ENCODE measurements at places on chromosomes 2 and 18.

GRCh38 chr18:79790996-79791972 is 6.5 kb upstream of the KCNG2 start:
- peaks cover 4% of the 10 kb centered on the region for H3K36me3 ChIP-seq
- no peak for DNase-seq
- H3K27ac ChIP-seq, result no peak overlapping the region
- H3K4me3 ChIP-seq, result no peak overlapping the region
- peaks cover 32% of the 10 kb centered on the region for H3K27me3 ChIP-seq

GRCh38 chr2:161246281-161246680 is 61.9 kb upstream of the PSMD14 start:
- DNase-seq, result no peak
- no peaks in the 10 kb centered on the region for H3K4me1 ChIP-seq
- no peaks in the 10 kb centered on the region for H3K27me3 ChIP-seq
- H3K36me3 ChIP-seq, result no peaks in the 10 kb centered on the region
- no peak overlapping the region for H3K4me3 ChIP-seq
- H3K27ac ChIP-seq, result no peak overlapping the region

DNA sequence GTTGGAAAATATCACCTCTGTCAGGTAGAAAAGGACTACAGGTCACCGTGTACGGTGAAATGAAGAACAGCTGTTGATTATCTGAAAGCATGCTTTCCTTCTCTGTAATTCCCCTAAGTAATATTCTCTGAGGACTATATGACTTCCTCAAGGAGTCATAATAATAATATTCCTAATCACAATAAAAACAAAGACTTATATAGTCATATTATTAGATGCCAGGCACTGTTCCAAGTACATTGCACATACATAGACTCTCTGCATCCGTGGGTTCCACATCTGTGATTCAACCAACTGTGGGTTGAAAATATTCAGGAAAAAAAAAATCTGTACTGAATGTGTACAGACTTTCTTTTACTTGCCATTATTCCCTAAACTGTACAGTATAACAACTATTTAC is 512.4 kb upstream of the ID2 start:
- no peak overlapping the region for H3K4me3 ChIP-seq
- no peak overlapping the region for H3K27ac ChIP-seq
- H3K4me1 ChIP-seq, result no peaks in the 10 kb centered on the region
- H3K36me3 ChIP-seq, result no peaks in the 10 kb centered on the region

GRCh38 chr2:176854878-176855277 is 357.7 kb upstream of the HNRNPA3 start:
- no peaks in the 10 kb centered on the region for H3K27me3 ChIP-seq
- H3K4me1 ChIP-seq, result no peaks in the 10 kb centered on the region
- H3K27ac ChIP-seq, result no peak overlapping the region

GRCh38 chr2:26456440-26457250 is 21.3 kb downstream of the OTOF start:
- H3K4me3 ChIP-seq, result no peak overlapping the region
- peaks cover 29% of the 10 kb centered on the region for H3K4me1 ChIP-seq
- H3K27me3 ChIP-seq, result no peaks in the 10 kb centered on the region
- no peak for DNase-seq
- H3K27ac ChIP-seq, result no peak overlapping the region

DNA sequence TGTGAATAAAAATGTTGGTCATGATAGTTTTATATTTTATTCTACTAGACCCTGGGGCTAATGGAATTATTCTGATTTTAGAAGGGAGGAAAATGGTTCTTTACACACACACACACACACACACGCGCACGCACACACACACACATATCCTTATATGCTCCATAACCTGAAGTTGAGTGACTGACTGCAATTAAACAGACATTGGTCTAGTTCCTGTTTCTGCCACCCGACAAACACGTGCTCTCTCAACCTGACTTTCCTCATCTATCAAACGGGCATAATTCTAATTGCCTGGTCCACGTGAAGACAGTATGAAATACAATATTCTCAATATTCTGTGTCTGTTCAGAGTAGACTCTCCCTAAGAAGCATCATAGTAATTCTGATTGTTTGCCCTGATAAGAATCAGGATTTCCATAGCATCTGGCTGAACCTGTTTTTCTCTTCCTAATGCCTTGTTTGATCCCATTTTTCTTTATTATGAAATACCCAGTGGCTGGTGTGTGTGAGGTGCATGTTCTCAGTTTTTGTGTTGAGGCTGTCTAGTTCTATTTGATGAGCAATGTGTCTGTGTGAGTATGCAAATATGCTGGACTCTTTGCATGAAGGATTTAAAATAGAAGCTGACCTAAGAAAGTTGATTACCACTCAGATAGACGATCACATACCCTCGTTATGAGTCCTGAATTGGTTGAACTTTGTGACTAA is 51.0 kb downstream of the SETBP1 start:
- H3K4me1 ChIP-seq, result peaks cover 2% of the 10 kb centered on the region
- no peak for DNase-seq
- peaks cover 4% of the 10 kb centered on the region for H3K36me3 ChIP-seq
- no peak overlapping the region for H3K27ac ChIP-seq
- no peaks in the 10 kb centered on the region for H3K27me3 ChIP-seq
- no peak overlapping the region for H3K4me3 ChIP-seq

DNA sequence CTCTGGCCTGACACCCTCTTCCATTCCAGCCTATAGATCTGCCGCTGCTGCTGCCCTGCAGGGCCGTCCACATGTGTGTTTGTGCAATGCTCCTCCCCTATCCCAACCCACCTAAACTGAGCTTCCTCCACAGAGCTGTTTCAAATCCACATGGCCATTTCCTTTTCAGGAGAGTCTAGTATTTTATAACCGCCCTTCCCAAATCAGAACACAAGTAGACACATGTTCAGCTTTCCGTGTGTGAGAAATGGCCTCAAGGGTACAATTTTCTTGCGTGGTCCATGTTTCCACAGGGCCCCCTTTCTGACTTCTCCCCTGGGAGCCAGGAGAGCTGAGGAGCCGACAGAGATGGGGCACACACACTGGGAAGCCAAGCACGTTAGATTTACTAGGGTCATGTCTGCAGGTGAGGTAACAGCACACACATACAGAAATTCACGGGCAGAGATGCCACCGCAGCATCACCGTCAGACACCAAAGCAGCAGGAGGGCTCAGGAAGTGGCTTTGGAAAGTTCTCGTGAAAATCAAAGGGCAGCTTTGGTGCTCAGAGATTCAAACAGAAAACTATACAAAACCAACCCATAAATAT is 102.9 kb upstream of the TGFA start:
- H3K27me3 ChIP-seq, result no peaks in the 10 kb centered on the region
- no peak overlapping the region for H3K27ac ChIP-seq
- H3K4me1 ChIP-seq, result peaks cover 3% of the 10 kb centered on the region
- peaks cover 11% of the 10 kb centered on the region for H3K36me3 ChIP-seq

GRCh38 chr2:215736653-215737290 is 276.6 kb downstream of the MREG start:
- H3K4me3 ChIP-seq, result no peak overlapping the region
- no peaks in the 10 kb centered on the region for H3K4me1 ChIP-seq
- no peak for DNase-seq
- H3K36me3 ChIP-seq, result no peaks in the 10 kb centered on the region
- H3K27me3 ChIP-seq, result no peaks in the 10 kb centered on the region

DNA sequence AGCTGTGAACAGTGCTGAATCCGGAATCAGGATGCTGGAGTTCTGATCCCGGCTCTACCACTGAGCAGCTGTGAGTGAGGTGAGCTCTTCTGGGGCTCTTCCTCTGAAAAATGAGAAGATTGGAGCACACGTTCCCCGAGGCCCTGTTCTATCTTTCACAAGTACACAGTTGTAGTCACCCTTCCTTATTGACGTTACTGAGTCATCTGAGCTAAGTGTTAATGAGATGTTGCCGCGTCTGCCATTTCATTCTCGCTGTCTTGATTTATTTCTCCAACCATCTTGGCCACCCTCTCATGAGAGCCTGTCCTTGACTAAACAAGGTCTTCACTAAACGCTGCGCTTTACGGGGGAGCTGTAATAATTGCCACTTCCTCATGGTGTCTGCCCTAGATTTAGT is 31.9 kb upstream of the EFR3B start:
- H3K27ac ChIP-seq, result no peak overlapping the region
- H3K4me1 ChIP-seq, result no peaks in the 10 kb centered on the region
- H3K4me3 ChIP-seq, result no peak overlapping the region
- no peaks in the 10 kb centered on the region for H3K27me3 ChIP-seq
- no peaks in the 10 kb centered on the region for H3K36me3 ChIP-seq

- peak overlapping the region; percentile 99 for H3K27ac ChIP-seq
- H3K4me1 ChIP-seq, result peaks cover 9% of the 10 kb centered on the region
- H3K4me3 ChIP-seq, result peak overlapping the region; percentile 92
- no peaks in the 10 kb centered on the region for H3K27me3 ChIP-seq
Observed at GRCh38 chr2:152718909-152719645, 657 bp downstream of the ARL6IP6 start.

- H3K36me3 ChIP-seq, result no peaks in the 10 kb centered on the region
- H3K27me3 ChIP-seq, result peaks cover 6% of the 10 kb centered on the region
- H3K4me3 ChIP-seq, result no peak overlapping the region
- no peak for DNase-seq
- H3K4me1 ChIP-seq, result peaks cover 4% of the 10 kb centered on the region
Observed at GRCh38 chr2:218035463-218036100, 32.8 kb upstream of the TNS1 start.

DNA sequence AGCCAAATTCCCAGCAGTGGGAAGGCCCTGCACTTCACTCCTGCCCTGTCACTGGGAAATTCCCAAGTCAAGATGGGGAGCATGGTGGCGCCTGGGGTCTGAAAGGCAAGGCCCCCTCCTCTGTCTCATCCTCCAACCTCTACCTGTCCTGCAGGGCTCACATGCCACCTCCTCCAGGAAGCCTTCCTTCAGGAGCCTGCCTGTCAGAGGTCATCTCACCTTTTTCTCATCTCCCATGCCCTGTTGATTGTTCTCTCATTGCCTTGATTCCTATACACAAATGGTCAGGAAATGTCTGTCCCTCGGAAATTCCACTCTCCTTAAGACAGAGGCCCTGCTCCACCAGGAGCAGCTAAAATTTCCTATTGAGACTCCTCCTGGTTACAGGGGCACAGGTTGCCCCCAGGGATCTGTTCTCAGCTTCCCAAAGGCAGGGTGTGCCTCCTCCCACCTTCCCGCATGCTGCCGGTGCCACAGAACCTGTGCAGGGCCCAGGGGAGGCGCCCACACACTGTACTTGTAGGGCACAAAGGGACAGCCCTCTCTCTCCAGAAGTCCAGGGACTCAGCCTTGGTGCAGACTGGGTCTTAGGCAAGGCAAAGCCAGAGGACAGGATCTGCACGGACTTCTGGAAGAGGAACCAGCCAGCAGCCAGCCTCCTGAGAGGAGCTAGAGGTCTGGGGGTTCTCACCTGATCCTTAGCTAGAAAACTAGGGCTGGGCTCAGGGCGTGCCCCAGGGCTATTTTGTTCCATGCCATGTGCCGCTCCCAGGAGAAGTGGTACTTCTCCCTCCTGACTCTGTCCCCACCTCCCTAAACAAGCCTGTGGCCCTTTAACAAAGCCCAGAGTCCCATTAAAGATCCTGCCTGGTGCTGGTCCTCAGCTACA is 12.9 kb downstream of the HES6 start:
- peaks cover 20% of the 10 kb centered on the region for H3K27me3 ChIP-seq
- no peak overlapping the region for H3K4me3 ChIP-seq
- no peak overlapping the region for H3K27ac ChIP-seq
- no peak for DNase-seq

- no peaks in the 10 kb centered on the region for H3K4me1 ChIP-seq
- no peak overlapping the region for H3K4me3 ChIP-seq
- no peak for DNase-seq
- no peak overlapping the region for H3K27ac ChIP-seq
- no peaks in the 10 kb centered on the region for H3K27me3 ChIP-seq
Observed at GRCh38 chr18:34624551-34624950, 85.5 kb upstream of the DTNA start.

DNA sequence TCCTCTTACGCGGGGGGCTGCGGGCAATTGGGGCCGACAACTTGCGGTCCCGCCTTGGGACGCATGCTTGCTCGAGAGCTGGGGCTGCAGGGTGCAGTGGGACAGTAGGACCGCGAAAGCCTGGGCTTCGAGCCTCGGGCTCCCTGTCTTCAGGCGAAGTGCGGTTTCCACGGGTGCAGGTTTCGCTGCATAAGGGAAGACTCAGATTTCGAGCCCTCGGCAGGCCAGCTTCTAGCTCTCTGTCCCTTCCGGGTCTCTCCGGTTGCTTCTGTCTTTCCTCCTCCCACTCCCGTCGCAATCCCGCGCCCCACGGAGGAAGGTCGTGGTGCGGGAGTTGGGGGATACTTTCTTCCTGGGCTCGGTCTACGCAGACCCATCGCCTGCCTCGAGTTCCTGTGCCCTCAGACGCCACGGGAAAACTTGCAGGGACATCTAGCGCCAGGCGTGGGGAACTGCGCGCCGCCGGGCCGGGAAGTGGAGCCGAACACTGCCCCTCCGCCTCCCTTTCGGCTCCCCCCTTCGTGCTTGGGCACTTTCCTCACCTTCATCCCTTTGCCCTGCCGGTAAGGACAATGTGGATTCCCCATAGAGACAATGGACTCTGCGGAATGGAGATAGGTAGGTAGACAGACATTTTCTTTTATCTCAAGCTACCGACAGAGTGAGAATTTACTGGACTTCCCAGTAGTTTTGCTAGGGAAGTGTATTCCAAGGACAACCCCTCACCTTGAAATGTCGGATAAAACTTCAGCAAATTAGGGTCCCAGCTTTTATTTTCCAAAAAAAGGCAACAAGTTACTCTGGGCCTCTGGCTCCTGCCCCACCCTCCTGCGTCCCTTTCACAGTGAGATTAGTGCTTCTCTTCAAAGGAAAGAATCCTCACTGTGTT is 4.2 kb upstream of the HOXD13 start:
- H3K27ac ChIP-seq, result no peak overlapping the region
- H3K36me3 ChIP-seq, result no peaks in the 10 kb centered on the region
- no peak for DNase-seq

GRCh38 chr2:121974897-121975661 is 219.6 kb downstream of the TSN start:
- H3K36me3 ChIP-seq, result no peaks in the 10 kb centered on the region
- no peaks in the 10 kb centered on the region for H3K27me3 ChIP-seq
- no peak overlapping the region for H3K27ac ChIP-seq
- no peak overlapping the region for H3K4me3 ChIP-seq
- peak; percentile 79 for DNase-seq

All from neuronal stem cell (in vitro differentiated cells).